ENCODE measurements at places on chromosomes 4 and X.
A peak's percentile ranks its signal among the peaks of the same experiment; 100 is the strongest.

DNA sequence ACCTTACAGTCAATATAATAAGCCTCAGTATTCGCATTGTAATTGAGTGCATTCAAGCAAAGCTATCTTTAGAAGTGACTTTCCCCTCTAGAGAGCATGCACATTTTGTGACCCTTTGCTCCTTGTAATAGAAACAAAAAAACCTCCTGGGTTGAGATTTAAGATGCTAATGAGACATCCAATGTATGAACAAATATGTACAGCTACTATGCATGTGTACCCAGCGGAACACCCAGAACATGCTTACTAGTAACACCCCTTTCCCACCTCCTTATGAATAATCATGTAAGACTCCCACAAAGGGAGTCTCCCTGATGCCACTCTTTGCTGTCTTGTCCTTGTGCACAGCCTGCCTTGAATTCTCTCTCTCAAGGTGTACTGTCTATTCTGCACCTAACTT is 205.5 kb downstream of the PRR32 start:
- no peak for DNase-seq

DNA sequence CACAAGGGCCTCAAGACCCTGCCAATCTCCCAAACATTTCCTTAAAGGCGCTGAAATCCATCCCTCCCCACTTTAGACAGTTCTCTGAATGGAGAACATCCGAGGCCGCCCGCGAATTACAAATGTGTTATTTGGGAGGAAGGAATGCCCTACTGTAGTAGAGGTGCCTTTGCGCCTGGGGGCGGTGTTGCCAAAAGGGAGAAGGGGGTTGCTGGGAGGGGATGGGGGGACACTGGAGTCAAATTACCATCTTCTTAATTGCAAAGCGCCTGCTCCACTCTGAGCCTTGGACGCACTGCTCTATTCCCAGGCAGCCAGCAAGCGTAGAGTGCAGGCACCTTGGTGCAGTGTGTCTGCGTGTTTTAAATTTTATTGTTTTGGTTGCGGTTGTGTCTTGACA is 2.7 kb downstream of the TMEM255A start:
- no peak for DNase-seq

- DNase-seq: no peak
Observed at GRCh38 chr4:3328814-3329663, 36.2 kb downstream of the RGS12 start.

- no peak for DNase-seq
Observed at GRCh38 chrX:120672389-120672788, 42.5 kb upstream of the C1GALT1C1 start.

GRCh38 chr4:83138946-83139345 is 24.4 kb upstream of the PLAC8 start:
- no peak for DNase-seq

DNA sequence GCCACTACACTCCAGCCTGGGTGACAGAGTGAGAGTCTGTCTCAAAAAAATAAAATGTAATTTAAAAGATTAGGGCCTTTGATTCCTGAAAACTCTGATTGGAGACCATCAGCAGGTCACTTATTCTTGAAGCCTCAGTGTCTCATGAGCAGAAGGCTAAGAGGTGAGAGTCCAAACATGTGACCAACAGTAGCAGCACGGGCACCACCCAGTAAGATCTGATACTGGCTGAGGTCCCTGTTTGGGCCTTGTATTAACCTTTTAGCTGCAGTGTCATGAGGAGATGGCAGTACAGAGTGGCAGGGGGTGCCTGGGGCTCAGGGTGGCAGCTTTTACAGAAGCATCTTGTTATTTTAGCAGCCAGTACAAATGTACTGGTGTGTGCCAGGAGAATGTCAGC is 89.3 kb downstream of the FHDC1 start:
- no peak for DNase-seq

DNA sequence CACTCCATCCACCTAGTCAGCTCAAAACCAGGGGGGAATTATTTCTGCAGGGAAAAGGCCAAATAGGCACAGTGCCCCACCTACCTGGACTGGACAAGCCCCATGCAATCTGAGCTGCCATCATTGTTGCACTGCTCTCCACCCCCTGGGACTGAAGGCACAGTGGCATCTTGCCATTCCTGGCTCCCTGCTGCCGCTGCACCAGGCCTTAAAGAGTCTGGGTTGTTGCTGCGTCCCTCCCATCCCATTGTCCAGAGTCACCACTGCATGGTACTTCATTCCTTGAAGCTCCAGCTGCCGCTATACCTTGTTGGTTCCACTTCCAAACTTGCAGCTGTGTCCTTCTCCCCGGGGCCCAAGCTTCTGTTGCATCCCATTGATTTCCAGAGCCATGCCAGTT is 629.7 kb downstream of the STIM2 start:
- DNase-seq: no peak

- no peak for DNase-seq
Observed at GRCh38 chr4:165563851-165564250, 185.0 kb downstream of the CPE start.

GRCh38 chr4:22744478-22745062 is 51.8 kb downstream of the GBA3 start:
- no peak for DNase-seq

- DNase-seq: no peak
Observed at GRCh38 chrX:154605566-154605965, 13.5 kb downstream of the CTAG1B start.

DNA sequence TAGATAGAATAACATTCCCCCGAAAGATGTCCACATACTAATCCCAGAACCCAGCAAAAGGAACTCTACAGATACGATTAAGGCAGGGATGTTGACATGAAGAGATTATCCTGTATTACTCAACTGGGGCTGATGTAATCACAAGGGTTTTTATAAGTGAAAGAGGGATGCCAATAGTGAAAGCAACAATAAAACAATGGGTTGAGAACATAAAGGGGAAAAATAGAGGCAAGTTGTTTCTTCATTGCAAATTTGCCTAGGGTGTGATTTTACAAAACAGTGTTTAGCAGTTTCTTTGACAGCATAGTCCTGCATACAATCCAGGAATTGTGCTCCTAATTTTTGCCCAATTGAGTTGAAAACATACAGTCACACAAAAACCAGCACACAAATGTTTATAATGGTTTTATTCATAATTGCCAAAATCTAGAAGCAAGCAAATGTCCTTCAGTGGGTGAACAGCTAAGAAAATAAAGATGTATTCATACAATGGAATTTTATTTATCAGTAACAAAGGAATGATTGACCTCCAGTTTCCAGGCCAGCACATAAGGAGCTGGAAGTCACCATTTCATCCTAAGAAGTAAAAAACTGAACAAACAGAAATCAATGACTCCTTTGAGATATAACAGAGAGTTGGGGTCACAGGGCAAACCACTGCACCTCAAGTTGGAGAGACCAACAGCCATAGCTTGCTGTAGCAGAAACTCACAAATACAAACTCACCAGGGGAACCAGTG is 107.2 kb downstream of the CENPC start:
- no peak for DNase-seq

DNA sequence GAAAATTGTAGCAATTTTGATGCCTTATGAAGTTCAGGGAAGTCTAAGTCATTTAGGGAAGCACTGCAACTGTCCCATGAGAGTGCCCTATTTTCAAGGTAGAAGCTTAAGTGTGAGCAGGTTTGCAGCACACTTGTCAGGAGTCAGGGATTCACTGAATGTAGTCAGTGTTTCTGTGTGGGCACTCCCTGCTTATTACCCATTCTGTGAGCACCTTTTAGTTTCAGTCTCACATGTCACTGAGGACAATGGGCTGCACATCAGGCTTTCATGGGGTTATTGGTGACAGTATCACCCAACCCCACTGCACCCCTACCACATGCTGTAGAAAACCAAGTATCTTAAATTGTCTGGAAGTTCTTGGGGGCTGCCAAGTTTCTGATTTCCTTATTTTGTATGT is 2.9 kb upstream of the CCNG2 start:
- DNase-seq: no peak

GRCh38 chr4:105712766-105713165 is 4.2 kb downstream of the GSTCD start:
- DNase-seq: no peak

DNA sequence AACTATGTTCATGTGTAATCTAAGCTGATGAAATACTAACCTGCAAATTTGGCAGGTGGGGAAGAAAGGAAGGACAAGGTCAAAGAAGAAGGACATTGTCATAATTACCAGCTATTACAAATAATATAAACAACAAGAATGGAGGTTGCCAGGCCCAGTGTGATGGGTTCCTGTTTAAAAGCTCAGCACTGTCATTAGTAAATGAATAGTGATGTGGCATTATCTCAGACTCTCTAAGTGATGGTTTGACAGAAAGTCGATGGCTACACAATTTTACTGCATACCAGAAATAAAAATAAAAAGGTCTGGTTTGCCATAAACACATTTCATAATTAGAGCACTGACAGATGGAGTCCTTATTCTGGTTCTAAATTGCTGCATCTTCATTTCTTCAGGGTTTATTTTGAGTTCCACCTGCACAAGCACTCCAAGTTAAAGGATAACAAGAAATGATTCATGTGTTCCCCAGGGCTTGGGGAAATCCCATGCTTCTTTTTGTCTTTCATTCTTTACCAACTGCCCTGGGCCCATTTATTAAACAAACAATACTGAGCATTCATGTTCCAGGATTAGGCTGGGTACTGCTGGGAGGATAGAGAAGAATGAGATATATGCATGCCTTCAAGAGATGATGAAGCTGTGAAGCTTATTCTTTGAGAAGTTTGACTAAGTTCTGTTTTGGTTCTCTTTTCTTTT is 367.8 kb upstream of the RASGEF1B start:
- DNase-seq: peak; percentile 8

GRCh38 chr4:120266602-120267001 is 200.0 kb upstream of the MAD2L1 start:
- DNase-seq: no peak

DNA sequence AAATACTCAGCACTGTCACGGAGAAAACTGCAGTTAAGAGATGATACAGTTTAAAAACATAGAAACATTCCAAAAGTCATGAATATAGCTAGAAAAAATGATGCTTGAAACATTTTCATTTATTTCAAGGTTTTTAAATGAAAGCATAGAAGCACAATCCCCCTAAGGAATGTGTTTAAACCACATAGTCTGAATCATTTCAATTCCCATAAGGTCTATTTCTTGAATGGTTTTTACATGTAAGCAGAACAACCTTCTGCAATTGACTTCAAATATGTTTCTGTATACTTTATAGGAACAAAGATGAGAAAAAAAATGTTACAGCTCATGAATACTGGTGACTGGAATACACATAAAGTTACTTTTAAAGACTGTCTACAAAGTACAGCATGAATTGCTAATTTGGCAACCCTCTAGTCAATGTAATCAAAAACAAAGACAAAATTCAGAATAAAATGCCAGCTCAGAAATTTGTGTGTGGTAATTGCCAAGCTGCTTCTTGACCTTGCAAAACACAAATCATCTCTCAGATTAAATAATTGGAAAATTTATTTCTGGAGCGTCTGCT is 886.4 kb upstream of the ADGRL3 start:
- no peak for DNase-seq

GRCh38 chr4:3486541-3487540 is 23.7 kb downstream of the DOK7 start:
- no peak for DNase-seq

- no peak for DNase-seq
Observed at GRCh38 chrX:28278251-28278650, 297.0 kb upstream of the DCAF8L1 start.

- no peak for DNase-seq
Observed at GRCh38 chr4:177923888-177924287, 481.7 kb upstream of the AGA start.

- peak; percentile 92 for DNase-seq
Observed at GRCh38 chr4:140095694-140096482, 58.1 kb downstream of the MAML3 start.

DNA sequence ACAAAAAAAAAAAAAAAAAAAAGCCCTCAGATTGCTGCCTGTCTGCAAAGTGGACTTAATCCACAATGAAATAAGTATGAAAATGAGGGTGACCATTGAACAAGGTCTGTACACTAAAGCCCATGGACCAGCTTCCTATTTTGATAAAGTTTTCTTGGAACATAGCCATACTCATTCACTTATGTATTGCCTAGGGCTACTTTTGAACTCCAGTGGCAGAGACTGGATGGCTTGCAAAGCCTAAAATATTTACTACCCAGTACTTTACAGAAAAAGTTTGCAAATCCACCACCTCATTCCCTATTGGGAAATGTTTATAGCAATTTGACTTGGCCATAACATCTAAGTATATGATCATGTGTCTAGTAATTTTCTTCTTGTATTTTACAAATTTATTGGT is 481.7 kb downstream of the NAF1 start:
- no peak for DNase-seq

GRCh38 chr4:122534776-122535175 is 78.3 kb upstream of the IL2 start:
- no peak for DNase-seq

GRCh38 chr4:102139132-102139573 is 206.1 kb downstream of the SLC39A8 start:
- no peak for DNase-seq

DNA sequence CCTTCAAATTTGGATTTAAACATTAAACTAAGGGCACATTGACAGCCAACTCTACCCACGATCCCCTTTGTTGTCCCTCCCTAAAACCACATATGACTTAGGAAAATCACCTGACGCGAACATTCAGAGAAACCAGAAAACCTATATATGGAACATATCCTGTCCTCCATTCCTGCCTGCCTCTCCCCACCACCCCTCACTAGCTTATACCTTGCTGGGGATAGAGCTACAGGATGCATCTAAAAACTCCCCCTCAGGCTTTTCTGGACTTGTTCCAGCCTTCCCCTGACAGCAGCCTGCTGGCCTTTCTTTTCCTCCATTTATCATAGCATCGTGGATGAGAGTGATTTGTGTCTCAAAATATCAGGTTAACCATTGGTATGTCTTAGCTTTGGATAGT is 8.8 kb downstream of the STK26 start:
- no peak for DNase-seq

GRCh38 chrX:100695991-100696390 is 35.9 kb downstream of the SYTL4 start:
- DNase-seq: no peak

GRCh38 chrX:148567229-148567628 is 66.8 kb downstream of the AFF2 start:
- no peak for DNase-seq

DNA sequence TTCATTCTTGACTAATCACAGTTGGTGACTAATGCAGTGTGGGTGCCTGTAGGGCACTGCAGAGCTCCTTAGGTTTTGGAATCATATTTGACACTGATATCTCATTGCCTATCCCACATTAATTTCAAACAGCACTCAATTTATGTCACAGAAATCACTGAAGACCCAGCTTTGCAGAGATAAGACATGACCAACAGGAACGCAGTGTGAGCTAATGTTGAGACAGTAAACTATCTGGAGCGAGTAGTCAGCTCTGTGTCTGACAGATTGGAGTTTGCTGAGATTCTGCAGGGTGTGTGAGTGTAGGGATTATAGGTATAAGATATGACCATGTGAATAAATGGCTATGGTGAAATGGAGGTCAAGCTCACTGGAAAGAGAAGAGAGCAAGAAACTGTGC is 1586.1 kb upstream of the AGA start:
- DNase-seq: no peak

DNA sequence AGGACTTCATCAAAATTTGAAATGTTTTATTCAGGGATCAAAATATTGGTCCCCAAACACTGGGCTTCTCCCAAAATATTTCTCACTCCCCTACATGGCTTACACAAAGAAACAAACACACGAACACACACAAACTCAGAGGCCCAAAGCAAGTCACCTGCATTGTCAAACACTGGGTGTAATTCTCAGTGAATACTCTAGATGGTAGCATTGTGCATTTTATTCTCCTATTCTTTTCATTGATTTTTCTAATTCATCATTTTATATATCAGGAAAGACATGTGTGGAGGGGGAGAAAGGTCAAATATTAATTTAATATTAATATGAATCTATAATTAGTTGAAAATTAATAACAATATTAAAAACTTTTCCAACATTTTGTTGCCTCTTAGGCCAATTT is 72.3 kb upstream of the TNMD start:
- DNase-seq: peak; percentile 16

All from activated CD4-positive, alpha-beta T cell treated with anti-CD3 and anti-CD28 coated beads, Interleukin-2, amount 50 U/mL, for 16 hours (primary cell).